ENCODE measurements at places on chromosomes 13 and 19.

DNA sequence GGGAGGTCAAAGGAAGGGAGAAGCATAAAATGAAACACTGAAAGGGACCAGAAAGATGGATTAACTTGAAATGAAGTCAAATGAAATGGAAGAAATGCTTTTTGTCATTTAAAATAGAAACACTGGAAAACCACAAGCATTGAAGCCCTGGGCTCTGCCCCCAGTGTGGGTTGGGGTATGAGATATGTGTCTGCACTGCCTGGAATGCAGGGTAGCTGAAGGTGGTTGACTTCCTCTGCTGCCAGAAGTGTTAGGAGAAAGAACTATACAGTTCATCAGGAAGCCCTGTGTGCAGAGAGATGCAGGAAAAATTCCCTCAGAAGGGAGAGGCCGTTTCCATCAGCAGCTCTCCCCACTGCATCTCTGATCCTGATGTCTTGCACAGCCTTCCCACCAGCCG is 69.2 kb downstream of the DHRS12 start:
- DNase-seq: no peak

DNA sequence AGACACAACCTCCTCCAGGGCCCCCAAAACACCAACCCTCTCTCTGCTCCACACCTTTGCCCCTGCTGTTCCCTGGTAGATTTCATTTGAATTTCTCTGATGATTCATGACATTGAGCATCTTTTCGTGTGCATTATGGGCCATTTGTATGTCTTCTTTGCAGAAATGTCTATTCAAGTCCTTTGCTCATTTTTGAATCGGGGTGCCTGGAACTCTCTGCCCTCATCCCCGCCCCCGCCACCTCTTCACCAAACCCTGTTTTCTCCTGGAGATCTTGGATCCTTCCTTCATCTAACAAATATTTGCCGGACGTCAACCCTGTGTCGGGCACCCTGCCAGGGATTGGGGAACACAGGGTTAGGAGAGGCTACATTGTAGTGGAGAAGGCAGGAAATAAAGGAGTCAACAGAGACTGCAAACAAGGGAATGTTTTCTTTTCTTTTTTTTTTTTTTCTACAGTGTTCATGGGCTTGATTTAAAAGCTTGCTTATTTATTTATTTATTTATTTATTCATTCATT is 25.5 kb upstream of the SLC1A5 start:
- no peak for DNase-seq

DNA sequence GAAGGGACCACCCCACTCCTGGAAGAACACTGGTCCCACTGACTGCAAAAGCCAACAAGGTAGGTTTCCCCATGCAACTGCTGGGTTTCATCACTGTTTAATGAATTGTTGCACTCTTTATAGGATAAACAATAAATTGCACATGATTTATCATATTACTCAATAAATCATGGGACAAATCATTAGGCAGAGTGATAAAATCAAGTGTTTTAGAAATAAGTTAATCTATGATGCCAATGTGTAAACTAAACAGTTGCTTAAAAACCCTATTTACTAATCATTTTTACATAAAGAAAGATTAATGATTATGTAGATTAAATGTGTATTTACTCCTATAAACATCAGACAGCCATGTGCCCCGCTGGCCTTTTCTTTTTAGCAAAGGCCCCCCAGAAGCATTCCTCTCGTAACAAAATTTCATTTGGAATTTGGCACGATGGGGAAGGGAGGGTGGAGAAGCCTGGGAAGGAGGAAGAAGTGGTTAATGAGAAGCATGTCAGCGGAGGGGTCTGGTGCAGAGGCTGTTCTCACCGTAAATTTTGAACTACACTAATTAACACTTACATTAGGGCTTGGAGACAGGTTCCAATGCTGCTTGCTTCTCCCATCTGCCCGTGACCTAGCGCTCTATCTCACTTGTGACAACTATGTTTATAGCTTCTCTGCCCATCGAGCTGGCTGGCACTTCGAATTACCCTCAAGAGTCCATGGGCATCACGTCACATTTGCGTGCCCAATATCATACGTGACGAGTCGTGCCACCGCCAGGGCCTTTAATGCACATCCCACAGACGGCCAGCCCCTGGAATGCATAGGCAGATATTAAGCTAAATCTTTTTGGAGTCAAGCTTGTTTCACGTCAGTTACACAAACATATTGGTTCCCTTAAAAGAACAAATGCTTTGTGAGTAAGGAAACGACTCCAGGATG is 357.7 kb upstream of the TSHZ3 start:
- DNase-seq: no peak

DNA sequence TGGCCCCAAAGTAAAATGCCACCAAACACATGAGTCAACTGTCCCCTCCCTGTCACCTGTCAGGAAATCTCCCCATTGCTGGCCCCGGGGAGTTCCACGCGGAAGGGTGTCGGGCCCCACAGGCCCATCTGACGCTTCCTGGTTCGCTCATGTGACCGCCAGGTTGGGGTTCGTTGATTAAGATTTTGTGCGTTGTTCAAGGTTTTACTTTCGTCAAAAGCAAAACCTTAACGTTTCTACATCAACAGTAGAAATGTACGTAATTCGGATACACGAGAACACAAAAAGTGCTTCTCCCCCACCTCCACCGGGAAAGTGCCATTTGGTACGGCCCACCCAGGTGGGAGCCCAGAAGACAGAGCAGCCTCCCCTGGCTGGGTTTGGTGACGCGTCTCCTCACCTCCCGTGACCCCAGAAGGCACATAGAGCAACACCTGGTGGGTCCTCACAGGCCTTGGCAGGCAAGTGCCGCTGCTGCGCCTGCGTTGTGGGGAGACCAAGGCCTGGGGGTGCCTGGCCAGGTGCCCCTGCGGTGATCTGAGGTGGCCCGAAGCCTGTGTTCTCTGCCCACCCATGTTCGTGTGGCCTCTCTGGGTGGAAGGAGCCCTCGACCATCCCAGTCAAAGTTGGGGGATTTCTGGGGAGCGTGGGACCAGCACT is 161.6 kb downstream of the KDM4B start:
- DNase-seq: peak; percentile 58

- DNase-seq: no peak
Observed at GRCh38 chr19:15443838-15444237, 5.9 kb downstream of the WIZ start.

DNA sequence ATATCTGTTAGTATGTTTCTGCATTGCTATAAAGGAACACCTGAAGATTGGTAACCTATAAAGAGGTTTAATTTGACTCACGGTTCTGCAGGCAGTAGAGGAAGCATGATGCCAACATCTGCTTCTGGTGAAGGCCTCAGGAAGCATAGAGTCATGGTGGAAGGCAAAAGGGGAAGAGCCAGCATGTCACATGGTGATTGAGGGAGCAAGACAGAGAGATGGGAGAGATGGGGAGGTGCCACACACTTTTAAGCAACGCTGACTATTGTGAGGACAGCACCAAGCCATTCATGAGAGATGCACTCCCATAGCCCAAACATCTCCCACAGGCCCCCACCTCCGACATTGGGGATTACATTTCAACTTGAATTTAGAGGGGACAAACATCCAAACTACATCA is 32.8 kb downstream of the COG6 start:
- DNase-seq: no peak
